Karpas-422 (cell line): ENCODE measurements at places on chromosomes 1 and 21. TPM values are rescaled to one million over a fixed set of nuclear protein-coding genes. Genes with fewer than 3 reads are reported as not detected.

DNA sequence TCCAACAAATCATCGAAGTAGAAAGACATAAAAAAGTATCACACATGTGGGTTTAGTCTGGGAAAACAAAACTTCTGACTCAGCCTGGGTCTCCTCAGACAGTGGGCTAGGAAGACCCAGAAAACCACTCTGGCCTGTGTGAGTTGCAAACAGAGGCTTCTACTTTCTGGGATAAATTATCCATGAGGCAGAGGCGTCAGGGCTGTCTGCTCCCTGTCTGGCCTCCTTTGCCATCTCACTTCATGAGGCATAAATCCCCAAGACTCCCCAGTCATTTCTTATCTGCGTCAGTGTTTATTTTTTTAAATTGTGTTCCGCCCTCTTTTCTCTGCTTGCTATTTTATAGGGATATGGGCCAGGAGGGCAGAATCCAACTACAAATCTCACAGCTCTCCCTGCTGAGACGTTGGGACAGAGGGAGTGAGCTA lies 80.6 kb upstream of the TRABD2B start:
- H3K4me1 ChIP-seq: no peaks in the 10 kb centered on the region
- no peak overlapping the region for H3K27ac ChIP-seq
- no peak overlapping the region for H3K4me3 ChIP-seq
- H3K36me3 ChIP-seq: no peaks in the 10 kb centered on the region

GRCh38 chr1:153883223-153883622 lies 39.5 kb downstream of the GATAD2B start:
- H3K27ac ChIP-seq: peak overlapping the region; percentile 70
- peaks cover 49% of the 10 kb centered on the region for H3K4me1 ChIP-seq
- no peak overlapping the region for H3K4me3 ChIP-seq
- H3K36me3 ChIP-seq: peaks cover 7% of the 10 kb centered on the region

- H3K27me3 ChIP-seq: peaks cover 2% of the 10 kb centered on the region; the same call in 1 of the 2 replicates
- H3K27ac ChIP-seq: no peak overlapping the region
- no peaks in the 10 kb centered on the region for H3K36me3 ChIP-seq
These were observed 220.5 kb downstream of the CENPF start for GRCh38 chr1:214823311-214824117.

DNA sequence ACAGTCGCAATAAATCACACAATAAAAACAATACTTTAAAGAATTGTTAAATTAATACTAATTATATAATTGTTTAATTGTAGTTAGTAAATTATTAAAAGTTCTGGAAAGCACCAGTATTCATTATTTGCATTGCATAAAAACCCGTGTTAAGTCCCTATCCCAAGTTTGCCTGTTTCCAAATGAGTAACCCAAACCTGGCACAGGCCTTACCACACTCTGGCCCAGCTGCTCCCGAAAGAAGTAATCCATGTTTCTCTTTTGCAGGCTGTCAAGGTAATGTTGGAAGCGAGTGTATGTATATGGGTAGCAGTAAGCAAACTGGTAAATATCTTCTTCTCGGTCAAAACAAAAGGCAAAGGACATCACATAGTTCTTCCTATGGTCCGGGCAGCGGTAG lies 268.7 kb upstream of the BEND5 start:
- DNase-seq: no peak
- 0 out of 2 replicates have a peak, but pooled peaks cover 1% of the 10 kb centered on the region for H3K27me3 ChIP-seq
- H3K4me1 ChIP-seq: no peaks in the 10 kb centered on the region
- no peak overlapping the region for H3K4me3 ChIP-seq
- H3K27ac ChIP-seq: no peak overlapping the region
- no peaks in the 10 kb centered on the region for H3K36me3 ChIP-seq

GRCh38 chr1:66444438-66445265 lies 89.3 kb upstream of the SGIP1 start:
- peaks cover 39% of the 10 kb centered on the region for H3K4me1 ChIP-seq
- H3K36me3 ChIP-seq: no peaks in the 10 kb centered on the region
- H3K27me3 ChIP-seq: no peaks in the 10 kb centered on the region
- no peak overlapping the region for H3K4me3 ChIP-seq
- H3K27ac ChIP-seq: peak overlapping the region; percentile 18; the same call in 1 of the 2 replicates
- DNase-seq: no peak

DNA sequence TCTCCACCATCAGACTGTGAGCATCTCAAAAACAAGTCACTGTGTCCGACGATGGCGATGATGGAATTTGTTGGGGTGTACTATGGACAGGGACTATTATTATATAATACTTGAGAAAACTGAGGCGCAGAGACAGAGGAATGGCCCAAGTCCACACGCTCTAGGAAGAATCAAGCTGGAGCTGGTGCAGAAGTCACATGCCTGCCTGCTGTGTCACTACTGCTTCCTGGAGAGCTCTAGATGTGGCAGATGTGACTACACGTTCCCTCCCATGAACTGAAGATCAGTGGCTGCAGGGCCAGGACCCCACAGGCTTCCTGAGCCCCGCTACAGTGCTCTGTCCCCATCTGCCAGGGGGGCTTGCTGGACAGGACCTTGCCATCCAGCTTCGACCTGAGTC lies 56.9 kb downstream of the TRABD2B start:
- H3K4me1 ChIP-seq: no peaks in the 10 kb centered on the region
- H3K4me3 ChIP-seq: no peak overlapping the region
- H3K36me3 ChIP-seq: no peaks in the 10 kb centered on the region
- H3K27ac ChIP-seq: no peak overlapping the region

- H3K4me1 ChIP-seq: peaks cover 3% of the 10 kb centered on the region; the same call in 1 of the 2 replicates
- H3K27ac ChIP-seq: no peak overlapping the region
- H3K27me3 ChIP-seq: no peaks in the 10 kb centered on the region
- DNase-seq: no peak
These were observed 8.7 kb downstream of the KIF21B start for GRCh38 chr1:201014816-201015200.

The CNIH3 gene
- 1.3 and 4.7 TPM in 2 replicates for total RNA-seq

The SLFNL1 gene
- total RNA-seq: 0.89 and 1.5 TPM in 2 replicates
